Activated CD8-positive, alpha-beta T cell treated with anti-CD3 and anti-CD28 coated beads for 36 hours (primary cell): ENCODE measurements at places on chromosomes 5 and 9.

DNA sequence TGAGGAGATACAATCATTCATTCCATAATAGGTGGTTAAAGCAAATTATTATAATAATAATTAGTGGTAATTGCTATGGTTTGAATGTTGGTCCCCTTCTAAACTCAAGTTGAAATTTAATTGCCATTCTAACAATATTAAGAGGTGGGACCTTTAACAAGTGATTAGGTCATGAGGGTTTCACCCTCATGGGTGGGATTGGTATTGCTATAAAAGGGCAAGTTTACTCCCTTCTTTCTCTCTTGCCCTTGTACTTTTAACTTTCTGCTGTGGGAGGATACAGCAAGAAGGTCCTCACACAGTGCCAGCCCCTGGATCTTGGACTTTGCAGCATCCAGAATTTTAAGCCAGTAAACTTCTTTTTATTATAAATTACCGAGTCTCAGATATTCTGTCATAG lies 101.9 kb upstream of the PARP8 start:
- no peak for DNase-seq

DNA sequence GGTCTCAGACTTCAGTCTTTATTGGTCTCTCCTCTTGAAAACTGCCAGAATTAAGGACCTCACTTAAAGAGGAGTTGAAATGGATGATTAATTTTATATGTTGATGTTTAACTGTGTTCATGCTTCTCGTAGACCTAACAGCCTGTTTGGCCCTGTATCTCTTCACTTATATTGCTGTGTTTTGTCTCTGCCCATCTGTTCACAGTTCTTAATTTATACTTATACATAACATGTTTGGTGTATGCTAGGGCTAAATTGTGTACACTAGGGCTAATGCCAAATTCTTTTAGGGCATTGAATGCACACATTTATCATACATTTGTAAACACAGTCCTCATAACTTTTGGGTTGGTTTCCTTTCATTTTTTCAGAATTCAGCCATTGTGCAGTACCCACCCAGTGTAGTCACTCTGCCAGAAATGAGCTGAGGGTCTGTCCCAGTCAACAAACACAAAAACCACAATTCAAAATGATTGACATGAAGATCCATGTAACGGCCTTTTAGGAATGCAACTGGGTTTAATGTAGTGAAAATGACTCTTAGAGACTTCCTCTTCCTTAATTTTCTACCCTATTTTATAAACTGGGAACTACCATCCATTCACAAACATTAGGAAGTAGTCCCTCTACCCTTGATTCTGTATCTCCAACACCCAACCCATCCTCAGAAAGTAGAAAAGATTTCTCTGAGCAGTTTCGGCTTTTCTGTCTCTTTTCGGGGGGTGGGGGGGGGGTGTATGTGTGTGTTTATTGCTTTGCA lies 668.8 kb upstream of the KLF4 start:
- DNase-seq: no peak

DNA sequence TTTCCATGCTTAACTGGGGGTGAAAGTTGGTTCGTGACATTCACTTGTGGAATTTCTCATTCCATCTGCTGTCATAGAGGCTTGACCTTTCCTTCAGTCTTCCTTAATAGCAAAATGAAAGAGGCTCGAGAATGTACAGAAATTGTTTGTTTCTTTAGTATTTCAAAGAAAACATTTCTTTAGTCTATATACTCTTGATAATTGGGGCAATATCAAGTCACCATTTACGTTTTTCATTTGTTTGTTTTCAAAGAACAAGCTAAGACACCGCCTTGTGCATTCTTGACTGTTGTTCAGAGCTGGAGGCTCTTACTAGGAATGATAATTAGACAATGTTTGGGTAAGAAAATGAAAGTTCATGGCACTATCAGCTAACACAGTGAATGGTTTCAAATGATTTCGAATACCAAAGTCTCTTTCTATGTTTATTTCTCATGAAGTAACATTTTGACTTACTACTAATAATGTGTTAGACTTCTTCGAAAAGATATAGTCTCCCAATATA lies 835.4 kb downstream of the SEMA5A start:
- no peak for DNase-seq

DNA sequence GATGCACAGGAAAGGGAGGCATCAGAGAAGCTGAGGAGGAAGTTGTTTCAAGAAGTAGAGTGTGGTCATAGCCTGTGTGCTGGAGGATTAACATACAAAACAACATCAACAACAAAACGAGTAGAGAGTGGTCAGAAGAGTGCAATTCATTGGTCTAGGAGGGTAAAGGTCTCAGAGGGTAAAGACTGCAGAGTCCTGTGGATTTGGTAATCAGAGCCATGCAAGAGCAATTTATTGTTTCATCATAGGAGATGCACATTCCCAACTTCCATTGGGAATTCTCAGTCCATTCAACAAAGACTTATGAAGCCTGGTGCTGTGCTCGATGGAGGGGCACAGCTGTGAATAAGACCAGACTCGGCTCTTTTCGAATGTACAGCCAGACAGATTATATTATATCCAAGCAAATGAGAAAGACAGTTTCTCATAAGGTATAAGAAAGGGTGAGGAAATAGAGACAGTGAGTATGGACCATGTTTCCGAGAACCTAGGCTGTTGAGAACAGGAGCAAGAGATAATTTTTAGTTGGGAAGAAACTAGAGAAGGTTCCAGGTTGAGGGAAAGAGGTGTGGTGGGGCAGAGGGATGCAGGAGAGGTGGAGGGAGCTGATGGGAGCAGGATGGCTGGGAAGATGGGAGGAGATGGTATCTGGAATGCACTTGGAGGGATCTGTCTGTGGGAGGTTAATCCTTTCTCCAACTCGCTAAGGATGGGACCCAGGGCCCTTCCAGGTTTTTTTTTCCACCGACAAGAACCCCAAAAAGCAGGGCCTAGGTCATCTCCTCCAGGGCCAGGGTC lies 7.9 kb upstream of the MYORG start:
- DNase-seq: no peak

- peak; percentile 1 for DNase-seq
These were observed 255.1 kb downstream of the MCTP1 start for GRCh38 chr5:95029569-95030366.

- DNase-seq: no peak
These were observed 307.2 kb downstream of the NSG2 start for GRCh38 chr5:174352681-174353080.

DNA sequence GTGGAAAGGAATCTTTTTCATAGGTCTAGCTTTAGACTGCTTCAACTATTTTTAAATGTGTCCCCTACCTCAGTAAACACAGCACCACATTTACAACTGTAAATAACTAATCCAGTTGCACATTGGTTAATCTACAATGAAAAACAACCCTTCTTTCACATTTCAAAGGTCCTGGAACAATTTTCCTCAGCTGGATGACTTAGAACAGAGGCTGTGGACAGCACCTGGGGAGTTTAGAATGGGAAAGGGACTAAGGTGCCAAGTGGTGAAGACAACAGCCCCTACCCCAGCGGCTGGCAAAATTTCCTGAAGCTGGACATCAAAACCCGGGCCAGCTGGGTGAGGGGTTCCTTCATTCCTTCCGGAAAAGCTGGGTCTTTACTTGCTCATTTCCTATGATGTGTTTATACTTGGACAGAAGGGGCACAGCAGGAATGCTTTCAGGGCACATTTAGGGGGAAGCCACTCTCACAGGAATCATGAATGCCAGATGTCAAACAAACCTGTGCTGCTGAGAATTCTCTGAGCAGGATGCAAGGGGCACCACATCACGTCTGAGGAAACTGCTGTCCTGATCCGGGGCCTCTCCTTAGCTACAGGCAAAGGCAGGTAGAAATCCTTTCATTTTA lies 158.3 kb downstream of the NR2F1-AS1 start:
- DNase-seq: no peak

DNA sequence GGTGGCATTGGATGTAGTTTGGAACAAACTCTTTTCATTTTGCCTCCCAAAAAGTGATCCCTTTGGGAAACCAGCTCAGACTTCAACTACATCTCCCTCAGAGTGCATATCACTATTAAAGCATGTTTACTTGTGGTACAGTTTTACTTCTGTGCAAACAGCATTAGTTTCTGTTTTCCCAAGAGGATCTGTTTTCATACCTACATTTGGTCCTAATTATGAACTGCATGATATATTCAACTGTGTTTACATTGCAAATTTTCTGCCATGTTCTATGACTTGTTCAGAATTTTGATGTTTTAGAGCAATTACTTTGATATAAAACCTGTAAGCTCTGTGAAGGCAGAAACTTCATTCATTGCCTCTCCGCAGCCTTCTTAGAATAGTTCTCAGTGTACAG lies 681.5 kb upstream of the ACO1 start:
- no peak for DNase-seq

DNA sequence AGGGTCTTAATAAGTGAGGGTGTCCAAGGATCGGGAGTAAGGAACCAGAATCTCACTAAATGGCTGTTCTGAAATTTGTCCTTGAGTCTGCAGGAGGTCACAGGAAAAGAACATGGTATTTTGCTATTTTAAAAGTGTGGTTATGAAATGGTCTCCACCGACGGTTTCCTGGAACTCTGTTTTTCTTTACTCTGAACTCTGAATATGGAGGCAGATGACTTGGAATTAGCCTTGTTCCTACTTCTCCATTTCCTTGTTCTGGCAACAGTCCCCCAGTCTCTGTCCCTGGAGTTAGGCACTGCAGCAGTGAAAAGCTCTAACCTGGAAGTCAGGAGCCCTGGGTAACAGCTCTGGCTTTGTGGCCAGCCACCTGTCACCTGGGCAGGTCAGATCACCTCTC lies 46.6 kb upstream of the C5orf58 start:
- DNase-seq: no peak

- DNase-seq: no peak
These were observed 218.6 kb downstream of the LURAP1L start for GRCh38 chr9:12993466-12993865.

GRCh38 chr9:37371565-37372464 lies 50.7 kb upstream of the GRHPR start:
- peak; percentile 34 for DNase-seq

DNA sequence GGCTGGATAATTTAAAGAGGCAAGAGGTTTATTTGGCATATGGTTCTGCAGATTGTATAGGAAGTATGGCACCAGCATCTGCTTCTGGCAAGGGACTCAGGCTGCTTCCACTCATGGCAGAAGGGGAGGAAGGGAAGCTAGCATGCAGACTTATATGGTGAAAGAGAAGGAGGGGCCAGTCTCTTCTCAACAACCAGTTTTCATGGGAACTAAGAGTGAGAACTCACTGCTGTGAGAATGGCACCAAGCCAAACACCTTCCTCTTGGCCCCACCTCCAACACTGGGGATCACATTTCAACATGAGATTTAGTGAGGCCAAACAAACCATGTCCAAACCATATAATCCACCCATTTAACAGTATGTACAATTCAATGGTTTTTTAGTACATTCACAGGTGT lies 113.3 kb upstream of the SHB start:
- DNase-seq: no peak

- DNase-seq: no peak
These were observed 100.7 kb downstream of the DRD1 start for GRCh38 chr5:175343308-175343707.

DNA sequence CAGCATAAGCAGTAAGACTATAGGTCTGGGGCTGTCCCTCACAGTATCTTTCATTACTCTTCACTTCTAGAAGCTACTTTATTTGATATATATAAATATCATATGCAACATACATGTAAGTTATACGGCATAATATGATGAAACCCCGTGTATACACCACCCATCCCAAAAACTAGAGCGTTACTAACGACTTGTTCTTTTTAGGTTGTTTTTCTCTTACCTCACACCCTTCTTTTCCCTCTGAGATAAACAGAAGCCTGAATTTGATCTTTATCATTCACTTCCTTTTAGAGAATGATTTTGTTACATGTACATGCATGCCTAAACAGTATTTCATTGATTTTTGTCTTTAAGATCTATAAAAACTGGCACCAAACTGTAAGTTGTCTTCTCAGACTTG lies 3.7 kb downstream of the TRMO start:
- DNase-seq: no peak

GRCh38 chr9:120161776-120162175 lies 418.2 kb downstream of the CDK5RAP2 start:
- no peak for DNase-seq

GRCh38 chr9:126383406-126384046 lies 56.9 kb downstream of the MVB12B start:
- DNase-seq: no peak

DNA sequence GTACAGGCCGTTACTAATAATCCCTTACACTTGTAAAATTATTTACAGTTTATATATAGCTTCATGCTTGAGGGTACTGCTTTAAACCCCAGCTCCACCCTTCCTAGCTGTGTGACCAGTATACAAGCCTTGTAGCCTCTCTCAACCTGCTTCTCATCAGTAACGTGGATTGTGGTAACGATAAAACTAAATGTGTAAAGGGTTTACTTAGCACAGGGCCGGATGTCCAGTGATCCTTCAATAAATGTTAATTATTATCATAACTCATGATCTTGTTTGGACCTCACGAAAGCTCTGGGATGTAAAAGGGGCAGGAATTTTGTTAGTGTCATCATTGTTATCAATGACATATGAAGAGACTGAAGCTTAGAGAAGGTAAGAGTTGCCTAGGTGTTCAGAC lies 7.5 kb upstream of the ARSI start:
- DNase-seq: no peak
